Stimulated activated naive CD8-positive, alpha-beta T cell treated with anti-CD3 and anti-CD28 coated beads, Interleukin-15, Interleukin-2, amounts not matched to agents 100 U/mL and 50 U/mL, for 24 hours (primary cell): ENCODE measurements at places on chromosomes 12 and 14.

- DNase-seq: no peak
Observed at GRCh38 chr12:9252256-9252655, 44.1 kb upstream of the PZP start.

DNA sequence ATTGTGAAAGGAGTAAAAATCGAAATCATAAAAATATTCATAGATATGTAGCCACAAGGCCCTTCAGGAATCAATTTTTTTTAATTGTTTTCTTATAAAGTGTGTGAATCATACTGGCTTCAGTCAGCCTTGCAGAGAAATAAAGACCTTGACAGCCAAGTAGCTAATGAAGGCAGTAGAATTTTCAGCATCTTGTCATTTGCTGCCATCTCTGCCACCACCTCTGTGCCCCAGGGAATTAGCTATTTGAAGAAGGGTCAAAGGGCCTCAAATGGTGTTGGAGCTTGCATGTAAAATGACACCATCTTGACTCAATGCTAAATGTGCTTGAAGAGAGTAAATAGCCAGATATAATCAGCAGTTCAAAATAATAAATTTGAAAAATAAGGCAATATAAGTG is 359.4 kb upstream of the DCN start:
- no peak for DNase-seq

DNA sequence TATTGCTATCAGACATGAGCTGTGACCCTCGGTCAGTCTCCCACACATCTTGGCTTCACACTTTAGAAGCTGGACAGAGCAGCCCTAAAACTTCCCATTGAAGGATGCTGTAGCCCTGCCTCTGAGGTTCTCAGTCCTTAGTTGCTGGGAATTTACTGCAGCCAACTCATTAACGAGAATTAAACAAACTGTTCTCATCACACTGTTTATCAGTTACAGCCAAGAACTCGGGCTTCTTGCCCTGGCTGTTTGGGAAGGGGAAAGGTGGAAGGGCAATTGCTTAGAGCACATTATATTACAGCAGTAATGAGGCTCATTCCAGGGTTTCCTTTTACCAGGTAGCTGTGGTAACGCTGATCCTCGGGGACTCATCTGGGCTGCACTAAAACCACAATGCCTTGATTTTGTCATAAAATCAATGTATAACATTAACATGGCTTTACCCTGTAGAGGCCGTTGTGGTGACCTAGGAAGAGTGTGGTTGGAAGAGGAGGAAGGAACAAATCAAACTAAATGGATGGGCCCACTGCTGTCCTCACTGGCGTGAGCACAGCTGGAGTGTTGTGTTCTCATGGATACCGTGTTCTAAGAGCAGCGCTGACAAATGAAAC is 87.1 kb downstream of the GPR135 start:
- DNase-seq: no peak

GRCh38 chr14:105862581-105863239 is 336.3 kb downstream of the TMEM121 start:
- DNase-seq: no peak

- peak; percentile 9 for DNase-seq
Observed at GRCh38 chr12:89469361-89469760, 55.2 kb downstream of the GALNT4 start.

DNA sequence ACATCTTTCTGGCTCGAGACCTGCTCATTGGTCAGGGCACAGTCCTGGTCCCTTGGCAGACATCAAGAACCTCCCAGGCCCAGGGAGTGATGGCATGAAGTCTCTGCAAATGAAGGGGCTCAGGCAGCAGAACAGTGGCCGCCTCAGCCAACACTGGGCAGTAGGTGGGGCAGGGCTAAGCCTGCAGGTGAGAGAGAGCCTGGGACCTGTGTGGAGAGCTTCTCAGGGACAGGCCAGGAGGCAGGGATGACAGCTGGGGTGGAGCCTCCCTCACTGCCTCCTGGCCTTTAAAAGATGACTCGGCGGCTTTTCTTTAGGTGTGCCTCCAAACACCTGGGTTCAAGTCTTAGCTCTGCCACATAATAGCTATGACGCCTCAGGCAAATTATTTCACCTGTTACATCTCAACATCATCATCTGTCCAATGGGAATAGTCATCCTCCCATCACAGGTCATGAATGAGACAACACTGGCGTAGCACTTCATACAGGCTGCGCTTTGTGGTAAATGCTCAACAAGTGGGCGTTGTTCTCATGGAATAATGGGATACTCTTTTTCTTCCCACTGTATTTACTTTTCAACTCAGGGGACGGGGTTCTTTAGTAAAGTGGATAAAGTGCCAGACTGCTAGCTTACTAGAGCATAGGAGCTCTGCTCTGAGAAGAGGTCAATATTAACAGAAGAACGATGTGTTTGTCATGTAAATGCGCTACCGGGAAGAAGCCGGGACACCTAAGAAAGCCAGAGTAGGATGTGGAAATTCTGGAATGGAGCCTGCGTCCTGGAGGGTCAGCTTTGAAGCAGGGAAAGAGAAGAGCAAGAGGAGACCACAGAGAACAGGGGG is 277.4 kb downstream of the FOXN3 start:
- DNase-seq: no peak

- DNase-seq: no peak
Observed at GRCh38 chr12:63068857-63069442, 82.1 kb downstream of the AVPR1A start.

GRCh38 chr12:43842259-43842658 is 6.4 kb downstream of the TMEM117 start:
- no peak for DNase-seq

DNA sequence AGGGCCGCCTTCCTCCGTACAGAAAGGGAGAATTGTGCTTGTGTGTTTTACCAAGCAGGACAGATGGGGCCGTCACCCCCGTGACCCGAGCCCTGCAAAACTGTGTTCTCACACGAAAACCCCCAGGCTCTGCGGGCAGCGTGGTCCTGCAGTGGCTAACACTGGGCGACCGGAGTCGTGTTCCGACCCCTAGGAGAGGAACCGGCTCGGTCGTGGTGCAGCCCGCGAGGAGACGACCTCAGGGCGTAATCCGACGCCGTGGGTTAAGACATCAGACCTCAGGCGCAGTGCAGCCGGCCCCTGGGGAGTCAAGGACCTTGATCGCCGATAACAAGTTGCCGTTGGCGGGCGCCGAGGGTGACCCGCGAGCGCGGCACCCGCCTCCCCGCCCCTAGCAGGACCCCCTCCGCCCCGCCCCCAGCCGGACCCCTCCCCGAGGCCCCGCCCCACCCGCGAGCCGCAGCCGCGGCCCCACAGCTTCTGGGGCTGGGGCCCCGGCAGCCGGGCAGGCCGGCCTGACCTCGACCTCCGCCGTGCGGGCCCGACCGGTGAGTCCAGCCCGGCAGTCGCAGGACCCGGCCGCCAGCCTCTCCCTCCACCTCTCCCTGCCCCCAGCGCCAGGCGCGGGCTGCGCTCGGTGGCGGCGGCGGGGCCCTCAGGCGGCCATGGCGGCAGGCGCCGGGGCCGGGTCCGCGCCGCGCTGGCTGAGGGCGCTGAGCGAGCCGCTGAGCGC is at the start of gene CHPT1:
CHPT1 (plus strand) TSS at position 444 of the 733 bp plus-strand sequence; CDS start at position 666, 222 bp downstream.
- DNase-seq: peak; percentile 75

DNA sequence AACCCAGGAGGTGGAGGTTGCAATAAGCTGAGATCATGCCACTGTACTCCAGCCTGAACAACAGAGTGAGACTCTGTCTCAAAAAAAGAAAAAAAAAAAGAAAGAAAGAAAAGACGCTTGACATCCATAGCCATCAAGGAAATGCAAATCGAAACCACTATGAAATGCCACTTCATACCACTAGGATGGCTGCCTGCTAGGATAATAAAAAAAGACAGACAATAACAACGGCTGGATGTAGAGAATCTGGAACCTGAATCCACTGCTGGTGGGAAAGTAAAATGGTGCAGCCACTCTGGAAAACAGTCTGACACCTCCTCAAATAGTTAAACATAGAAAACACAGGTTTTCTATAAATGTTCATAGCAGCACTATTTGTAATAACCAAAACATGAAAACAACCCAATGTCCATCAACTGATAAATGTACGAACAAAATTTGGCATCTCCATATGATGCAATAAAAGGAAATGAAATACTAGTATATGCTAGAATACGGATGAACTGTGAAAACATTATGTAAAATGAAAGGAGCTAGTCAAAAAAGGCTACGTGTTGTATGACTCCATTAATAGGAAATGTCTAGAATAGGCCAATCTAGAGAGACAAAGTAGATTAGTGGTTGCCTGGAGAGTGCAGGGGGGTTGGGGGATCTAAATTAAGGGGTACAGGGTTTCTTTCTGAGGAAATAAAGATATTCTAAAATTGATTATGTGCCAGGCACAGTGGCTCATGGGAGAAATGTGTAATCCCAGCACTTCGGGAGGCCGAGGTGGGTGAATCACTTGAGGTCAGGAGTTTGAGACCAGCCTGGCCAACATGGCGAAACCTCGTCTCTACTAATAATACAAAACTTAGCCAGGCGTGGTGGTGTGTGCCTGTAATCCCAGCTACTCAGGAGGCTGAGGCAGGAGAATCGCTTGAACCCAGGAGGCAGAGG is 9.7 kb downstream of the WSB2 start:
- DNase-seq: no peak

DNA sequence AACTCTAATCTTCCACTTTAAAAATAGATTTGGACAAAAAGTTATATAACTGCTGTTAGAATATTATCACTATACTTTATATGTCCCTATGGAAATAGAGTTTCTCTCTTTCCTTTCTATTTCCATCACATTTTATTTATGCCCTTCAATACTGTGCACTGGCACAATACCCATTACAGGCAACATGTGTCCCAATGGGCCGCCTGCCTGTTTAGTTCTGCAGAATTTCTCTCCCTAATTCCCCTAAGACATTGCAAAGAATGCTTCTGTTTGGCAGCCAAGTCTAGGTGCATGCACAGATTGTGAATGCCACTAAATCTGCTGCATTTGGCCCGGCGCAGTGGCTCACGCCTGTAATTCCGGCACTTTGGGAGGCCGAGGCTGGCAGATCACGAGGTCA is 520.4 kb upstream of the FLRT2 start:
- no peak for DNase-seq

DNA sequence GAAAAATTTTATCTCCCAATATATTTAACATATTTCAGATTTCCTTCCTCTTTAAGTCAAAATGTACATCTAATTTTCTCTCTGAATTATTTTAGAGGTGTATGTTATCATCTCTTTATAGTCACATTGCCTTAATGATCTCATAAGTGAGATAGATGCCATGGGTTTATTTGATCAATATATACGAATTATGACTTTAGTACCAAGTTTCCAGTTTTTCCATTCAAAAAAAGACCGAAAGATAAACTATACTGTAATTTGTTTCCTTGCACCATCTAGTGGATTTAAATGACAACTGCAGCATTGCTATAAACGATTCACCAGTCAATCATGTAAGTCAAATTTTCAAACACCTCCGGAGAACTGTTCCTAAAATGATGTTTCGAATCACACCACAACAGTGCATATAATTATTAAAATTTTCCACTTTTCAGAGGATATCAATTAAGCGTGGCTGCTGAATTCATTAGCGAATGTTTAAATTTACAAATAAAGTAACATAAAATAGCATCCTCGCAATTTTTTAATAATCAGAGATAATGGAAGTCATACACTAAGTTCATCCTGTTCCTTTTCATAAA is 419 bp upstream of the ATXN7L3B start:
- DNase-seq: no peak

DNA sequence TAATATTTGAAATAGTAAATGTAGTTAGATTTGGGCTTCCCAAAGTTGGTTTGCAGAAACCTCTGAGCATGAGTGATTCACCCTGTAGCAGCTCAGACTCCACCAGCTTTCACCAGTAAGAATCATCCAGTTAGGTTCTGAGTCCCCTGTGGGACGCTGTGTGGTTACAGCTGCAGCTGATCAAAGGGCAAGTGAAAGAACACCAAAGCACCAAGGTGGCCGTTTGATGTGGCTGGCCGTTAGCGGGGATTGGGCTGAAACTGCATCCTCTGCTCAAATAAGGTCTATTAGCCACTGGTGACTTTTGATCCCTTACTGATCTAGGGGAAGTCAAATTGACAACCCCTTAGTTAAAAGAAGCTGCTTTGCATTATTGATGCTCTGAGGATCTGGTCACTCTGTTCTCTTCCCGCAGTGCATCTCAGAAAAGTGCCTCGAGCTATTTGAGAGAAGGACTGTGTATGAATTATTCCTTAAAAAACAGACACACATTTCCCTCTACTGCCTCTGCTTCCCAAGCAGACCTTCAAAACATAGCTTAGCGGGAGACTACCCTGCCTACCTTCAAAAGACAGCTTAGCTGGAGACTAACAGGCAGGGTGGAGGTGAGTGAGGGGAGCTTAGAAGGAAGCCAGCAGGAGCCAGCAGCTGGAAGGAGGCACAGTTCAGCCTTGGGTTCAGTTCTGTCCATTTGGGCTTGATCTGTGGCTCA is 3.7 kb downstream of the ABHD12B start:
- peak; percentile 74 for DNase-seq

DNA sequence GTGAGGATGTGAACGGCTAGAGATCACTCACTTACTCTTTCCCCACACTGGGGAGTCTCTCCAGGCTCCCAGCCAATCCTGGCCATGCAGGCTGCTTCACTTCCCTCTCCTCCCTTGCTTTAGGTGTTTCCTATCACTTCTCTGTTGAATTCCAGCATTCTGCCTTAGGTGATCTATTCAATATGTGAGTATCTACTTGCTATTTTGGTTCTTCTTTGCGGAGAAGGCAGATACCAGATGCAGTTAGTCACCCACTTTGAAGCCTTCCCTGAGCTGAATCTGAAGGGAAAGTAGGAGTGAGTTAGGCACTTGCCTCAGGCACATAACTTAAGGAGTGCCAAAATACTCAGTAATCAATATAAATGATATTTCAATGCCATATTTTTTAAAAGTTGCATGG is 36.0 kb upstream of the FAR2 start:
- DNase-seq: no peak

GRCh38 chr12:99766408-99766807 is 118.9 kb downstream of the GARIN6 start:
- DNase-seq: no peak

DNA sequence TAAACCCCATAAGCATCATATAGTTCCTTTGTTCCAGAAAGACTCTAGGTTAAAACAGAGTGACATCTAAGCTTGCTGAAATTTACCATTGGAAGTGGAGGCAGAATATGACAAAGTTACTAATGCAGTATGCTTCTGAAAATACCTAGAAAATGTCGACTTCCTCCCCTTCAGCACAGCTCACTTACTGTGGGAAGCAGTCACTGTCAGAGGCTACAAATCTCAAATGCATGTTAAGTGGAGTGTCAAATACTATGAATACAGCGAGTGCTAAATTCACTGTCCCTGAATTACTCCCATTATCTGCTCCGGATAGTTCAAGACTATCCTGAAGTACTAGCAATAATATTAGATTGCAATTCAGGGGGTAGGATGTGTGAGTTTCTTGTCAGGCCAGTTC is 1454.6 kb downstream of the AACS start:
- no peak for DNase-seq

DNA sequence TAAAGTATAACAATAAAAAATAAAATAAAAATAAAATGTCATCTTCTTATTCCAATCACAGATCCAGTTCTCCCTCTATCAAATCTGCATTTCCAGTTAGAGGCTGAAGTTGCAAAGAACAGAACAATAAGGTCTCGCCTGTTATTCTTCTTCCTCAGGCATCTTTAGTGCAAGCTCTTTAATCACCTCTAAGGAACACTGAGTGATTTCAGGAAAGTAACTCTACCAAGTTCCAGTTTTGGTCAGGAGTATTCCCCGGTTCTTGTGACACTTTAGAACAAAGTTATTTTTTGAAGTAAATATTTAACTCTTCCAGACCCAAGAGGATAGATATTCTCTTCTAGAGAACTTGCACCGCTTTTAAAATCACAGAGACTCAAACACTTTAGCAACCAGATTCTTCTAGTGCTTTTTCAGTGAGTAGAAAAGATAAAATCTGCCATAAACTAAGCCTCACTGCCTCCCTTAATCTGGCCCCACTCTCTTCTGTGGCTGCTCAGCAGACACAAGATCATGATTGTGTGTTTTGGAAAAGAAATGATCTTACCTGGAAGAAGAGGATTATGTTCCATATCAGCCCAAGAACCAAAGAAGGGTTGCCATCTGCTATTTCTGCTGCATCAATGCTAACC is 57.9 kb upstream of the DICER1 start:
- DNase-seq: no peak
